ENCODE measurements at places on chromosomes 2 and 18. TPM values are rescaled to one million over a fixed set of nuclear protein-coding genes. Genes with fewer than 3 reads are reported as not detected.

DNA sequence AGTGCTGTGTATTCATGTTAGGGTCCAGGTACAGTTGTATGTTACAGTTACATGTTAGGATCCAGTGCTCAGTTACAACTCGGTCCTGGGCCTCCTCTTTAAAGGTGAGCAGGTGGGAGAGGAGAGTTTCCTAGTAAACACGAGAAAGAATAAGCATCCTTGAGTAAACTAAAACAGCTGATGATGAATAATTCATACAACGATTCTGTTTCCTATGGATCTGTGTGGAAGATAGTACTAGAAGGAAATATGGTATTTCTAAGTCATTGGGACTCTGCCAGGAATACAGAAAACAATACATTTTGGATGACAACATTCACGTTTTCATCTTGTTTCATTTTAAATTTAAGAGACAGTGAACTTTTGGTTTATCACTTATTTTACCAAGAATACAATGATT, 29.5 kb downstream of the SNTG2 start:
- DNase-seq = no peak

DNA sequence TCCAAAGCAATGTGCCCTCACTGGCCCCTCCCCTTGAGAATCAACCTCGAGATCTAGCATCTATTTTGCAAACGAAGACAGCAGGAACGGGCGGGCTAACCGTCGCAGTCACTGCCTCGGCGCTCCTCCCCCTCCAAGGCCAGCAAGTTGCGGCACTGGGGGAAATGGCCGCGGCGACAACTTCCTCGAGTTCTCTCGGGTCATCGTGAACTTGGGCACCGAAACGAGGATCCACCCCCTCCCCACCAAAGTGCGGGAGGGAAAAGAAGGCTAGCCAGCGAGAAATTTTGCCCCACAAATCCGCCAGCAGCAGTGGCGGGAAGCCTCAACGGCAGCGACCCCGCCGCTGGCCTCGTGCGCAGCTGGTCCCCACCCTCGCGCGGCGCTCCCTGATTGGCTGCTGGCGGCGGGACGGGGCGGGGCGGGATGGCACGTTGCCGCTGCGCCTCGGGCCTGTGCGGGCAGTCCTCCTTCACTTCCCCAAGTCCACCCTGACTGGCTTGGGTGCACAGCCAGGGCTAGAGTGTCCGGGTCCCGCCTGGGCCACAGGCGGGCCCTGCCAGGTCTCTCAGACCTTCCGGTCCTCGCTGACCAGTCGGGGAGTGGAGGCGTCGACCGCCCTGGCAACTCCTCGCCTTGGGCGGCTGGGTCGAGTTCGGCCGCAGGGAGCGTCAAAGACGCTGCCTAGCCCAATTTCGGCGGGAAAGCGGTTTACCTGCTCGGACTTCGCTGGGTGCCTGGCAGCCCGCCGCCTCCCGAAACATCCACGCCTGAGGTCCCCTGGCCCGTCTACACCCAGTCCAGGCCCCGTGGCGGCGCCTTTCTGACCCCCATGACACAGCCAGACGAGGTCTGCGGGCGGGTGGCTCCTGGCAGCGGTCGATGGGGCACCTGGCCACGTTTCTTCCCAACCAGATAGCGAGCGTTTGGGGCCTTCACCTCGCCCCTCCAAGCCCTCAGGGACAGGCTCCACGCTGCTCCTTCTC, at the start of gene BOLL:
BOLL (minus strand) TSS at position 364 of the 986 bp plus-strand sequence. CDS start 3,469 bp downstream, outside the sequence.
- DNase-seq = no peak

DNA sequence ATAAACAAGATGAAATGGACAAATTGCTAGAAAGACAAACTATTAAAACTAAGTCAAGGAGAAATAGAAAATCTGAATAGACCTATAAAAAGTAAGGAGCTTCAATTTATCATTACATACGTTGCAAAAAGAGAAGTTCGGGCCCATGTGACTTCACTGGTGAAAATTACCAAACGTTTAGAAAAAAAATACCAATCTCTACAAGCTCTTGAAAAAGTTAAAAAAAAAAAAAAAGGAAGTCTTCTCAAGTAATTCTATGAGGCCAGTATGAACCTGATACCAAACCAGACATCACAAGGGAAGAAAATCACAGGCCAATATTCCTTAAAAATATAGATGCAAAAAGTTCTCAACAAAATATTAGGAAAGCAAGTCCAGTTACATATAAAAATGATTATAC, 20.2 kb upstream of the ACVR2A start:
- DNase-seq = no peak

MAP3K19 gene
- not detected for total RNA-seq

MATN3 gene
- total RNA-seq = not detected

All from HCT116 (cell line).